Foreskin melanocyte (primary cell): ENCODE measurements at places on chromosomes 5 and 9.
A peak's percentile ranks its signal among the peaks of the same experiment; 100 is the strongest.

- DNase-seq, result no peak
Observed at GRCh38 chr5:144060598-144060997, 109.9 kb downstream of the YIPF5 start.

DNA sequence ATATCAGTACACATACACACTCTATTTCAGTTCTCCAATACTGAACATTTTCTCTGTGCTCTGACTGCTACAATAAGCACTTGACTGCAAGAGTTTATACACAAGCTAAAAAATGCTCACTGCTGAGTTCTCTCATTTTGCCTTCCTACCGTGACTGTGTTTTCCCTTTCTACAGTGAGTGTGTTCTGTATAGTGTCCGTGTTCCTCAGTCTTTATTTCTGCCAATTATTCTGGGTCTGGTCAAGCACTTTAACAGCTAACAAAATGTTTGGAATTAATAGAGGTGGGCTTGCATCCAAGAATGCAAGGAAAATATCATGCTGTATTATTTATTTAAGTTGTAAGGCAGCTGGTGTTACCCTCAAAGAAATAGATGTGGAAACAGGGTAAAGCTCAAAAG, 217.0 kb upstream of the NREP start:
- no peak for DNase-seq

GRCh38 chr5:128681764-128682592, 143.9 kb upstream of the FBN2 start:
- DNase-seq, result no peak

DNA sequence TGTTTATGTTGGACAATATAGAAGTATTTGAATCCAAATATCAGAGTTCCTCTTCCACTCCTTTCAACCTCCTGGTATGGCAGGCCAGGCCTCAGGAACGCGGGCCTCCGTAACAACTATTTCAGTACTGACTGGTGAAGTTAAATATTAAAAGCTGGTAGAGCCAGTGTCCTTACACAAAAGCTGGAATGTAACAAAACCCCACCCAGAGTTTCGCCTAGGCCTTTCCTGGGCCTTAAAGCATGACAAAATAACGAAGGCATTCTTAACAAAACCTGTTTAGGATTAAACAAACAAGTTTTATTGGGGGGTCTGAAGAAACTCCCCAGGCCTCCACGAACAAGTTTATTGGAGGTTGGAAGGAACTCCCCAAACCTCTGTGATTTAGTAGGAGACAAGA, 61.6 kb upstream of the GNE start:
- DNase-seq, result no peak

DNA sequence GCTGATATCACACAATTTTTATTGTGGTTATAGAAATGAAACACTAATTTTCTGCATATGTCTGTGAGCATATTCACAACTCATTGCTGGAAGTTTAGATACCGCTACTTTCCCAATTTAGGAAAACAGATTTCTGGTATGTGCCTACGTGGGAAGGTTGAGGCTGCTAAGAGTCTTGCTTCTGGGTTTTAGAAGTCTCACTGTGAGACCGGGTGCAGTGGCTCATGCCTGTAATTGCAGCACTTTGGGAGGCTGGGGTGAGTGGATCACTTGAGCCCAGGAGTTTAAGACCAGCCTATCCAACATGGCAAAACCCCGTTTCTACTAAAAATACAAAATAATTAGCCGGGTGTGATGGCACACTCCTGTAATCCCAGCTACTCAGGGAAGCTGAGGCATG, 39.6 kb downstream of the UBAP1 start:
- DNase-seq, result no peak

- DNase-seq, result peak; percentile 32
Observed at GRCh38 chr5:36089989-36090388, 23.3 kb upstream of the UGT3A2 start.

- no peak for DNase-seq
Observed at GRCh38 chr5:98898743-98899142, 30.1 kb downstream of the CHD1 start.

DNA sequence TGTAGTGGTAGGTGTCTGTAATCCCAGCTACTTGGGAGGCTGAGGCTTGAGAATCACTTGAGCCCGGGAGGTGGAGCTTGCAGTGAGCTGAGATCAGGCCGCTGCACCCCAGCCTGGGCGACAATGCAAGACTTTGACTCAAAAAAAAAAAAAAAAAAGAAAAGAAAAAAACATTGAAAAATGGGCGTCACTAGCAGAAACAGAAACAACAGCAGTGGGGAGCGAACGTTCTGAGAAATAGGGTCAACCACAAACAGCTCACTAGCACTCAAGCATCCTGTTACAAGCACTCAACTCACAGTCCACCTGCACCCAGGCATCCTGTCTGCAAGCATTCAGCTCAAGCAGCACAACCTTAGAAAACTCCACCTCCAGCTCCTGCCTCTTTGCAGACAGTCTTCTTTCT, 17.2 kb downstream of the TRIM14 start:
- no peak for DNase-seq

DNA sequence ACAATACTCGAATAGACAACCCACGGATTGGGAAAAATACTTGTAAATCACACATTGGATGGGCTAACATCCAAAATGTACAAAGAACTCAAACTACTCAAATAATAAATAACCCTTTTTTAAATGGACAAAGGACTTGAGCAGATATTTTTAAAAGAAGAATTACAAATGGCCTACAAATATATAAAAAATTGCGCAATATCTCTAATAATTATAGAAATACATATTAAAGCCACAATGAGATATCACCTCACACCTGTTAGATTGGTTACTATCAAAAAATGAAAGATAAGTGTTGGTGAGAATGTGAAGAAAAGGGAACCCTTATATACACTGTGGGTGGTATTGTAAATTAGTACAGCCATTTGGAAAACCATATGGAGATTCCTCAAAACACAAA, 40.8 kb upstream of the ADAMTS19 start:
- DNase-seq, result no peak

DNA sequence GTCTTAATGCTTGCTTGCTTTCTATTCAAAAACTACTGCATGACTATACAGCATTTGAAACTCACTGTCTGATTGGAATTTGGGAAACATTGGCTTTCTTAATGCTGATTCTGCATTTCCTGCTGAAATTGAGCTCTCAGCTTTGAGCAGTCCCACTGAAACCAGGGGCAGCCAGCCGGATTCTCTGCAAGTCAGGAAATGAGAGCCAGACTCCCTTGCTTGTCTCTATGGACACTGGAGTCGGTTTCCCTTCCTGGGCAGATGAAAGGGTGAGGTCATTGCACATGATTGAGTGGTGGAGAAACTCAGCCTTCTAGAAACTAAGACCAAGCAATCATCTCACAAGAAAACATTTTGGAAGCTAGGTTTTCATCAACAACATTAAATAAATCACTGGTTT, 119.7 kb upstream of the SPATA31C2 start:
- peak; percentile 64 for DNase-seq

DNA sequence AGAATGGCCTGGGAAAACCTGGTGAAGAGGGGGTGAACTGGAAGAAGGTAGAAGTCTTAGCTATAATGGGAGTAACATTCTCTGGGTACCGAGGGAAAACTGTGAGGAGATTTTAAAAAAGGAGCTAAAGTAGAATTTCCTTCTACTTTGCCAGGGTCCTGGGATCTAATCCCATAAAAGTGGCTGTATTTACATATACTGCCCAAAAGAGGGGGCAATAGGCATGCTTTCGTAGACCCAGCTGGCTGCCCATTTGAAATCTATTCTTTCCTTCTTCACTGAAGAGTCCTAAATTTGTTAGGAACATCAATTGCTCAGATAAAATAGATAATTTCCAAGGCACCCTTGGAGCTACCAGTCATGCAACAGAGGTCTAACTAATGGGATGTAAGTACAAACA, 159.2 kb downstream of the CDC42SE2 start:
- no peak for DNase-seq
